ENCODE measurements at places on chromosomes 3 and 15. TPM values are rescaled to one million over a fixed set of nuclear protein-coding genes. Genes with fewer than 3 reads are reported as not detected.

Gene HERC2
- total RNA-seq = 34.1 TPM

Gene PAK6
- 25.3 TPM for total RNA-seq

Gene PLS1
- 12.5 TPM for total RNA-seq

Gene HTR3E
- not detected for total RNA-seq

DNA sequence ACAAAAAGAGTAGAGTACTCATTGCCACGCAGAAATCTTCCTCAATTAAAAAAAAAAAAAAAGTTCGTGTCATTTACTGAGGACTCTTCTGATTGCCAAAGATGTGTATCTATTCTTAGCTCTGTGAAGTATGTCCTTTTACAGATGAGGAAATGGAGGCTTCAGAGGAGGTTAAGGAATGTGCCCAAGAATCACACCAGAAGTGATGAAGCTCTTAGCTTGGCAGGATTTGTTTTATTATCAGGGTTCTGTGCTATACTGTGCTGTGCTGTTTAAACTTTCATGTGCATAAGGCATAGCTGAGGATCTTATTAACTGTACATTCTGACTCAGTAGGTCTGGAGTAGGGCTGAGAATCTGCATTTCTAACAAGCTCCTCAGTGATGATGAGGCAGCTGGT, 665.2 kb upstream of the ADAMTS9 start:
- ATAC-seq = no peak

- no peak for ATAC-seq
Measured at GRCh38 chr15:88835646-88836045, 32.4 kb downstream of the ACAN start.

Gene KLHDC8B
- total RNA-seq = 39.6 TPM

GRCh38 chr15:71708741-71709140, 101.6 kb upstream of the NR2E3 start:
- ATAC-seq = peak; percentile 28
